K562 (cell line): ENCODE measurements at places on chromosomes 1 and 21.

- no peak for DNase-seq
These were observed 5.6 kb downstream of the AIRE start for GRCh38 chr21:44291078-44291935.

GRCh38 chr1:1032424-1032823, 12.5 kb downstream of the AGRN start:
- no peak for DNase-seq

GRCh38 chr21:29939104-29939923, 482 bp downstream of the GRIK1 start:
- no peak for DNase-seq

- DNase-seq = no peak
These were observed 16.3 kb upstream of the NUF2 start for GRCh38 chr1:163305441-163305840.

- DNase-seq = no peak
These were observed 1109.8 kb upstream of the B3GALT2 start for GRCh38 chr1:194296201-194296600.

GRCh38 chr21:28827422-28827821, 165.3 kb downstream of the LTN1 start:
- no peak for DNase-seq

DNA sequence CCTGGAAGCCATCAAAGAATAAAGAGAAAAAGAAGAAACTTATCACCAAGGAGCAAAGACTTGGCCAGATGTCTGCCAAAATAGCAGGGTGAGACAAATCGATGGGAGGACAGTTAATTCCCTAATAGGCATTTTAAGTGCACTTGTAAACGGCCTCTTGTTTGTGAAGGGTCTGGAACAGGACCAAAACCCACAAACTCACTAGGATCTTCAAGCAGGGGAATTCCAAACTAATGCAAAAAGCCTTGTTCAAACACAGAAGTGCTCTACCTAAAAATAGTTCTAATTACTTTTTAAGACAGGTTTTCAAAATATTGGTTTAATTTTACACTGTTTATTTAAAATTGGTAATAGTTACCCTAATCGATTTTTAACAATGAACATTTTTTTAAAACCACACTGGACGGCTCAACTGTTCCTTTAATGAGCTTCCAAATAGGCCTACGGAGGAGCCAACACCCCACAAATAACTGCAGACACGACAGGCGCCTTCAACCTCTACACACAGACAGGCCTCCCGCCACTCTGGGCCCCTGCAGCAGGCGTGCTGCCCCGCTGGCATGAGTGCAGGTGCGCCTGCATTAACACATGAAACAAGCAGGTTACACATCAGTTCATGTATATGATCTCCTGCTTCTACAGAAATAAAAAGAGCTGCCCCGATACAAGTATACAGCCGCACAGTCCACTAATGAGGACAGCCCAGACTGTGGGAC, 15.8 kb downstream of the UBE2G2 start:
- no peak for DNase-seq

GRCh38 chr21:45993210-45994085, 11.9 kb downstream of the COL6A1 start:
- no peak for DNase-seq

- no peak for DNase-seq
These were observed 3.8 kb upstream of the ATXN7L2 start for GRCh38 chr1:109479901-109480300.

DNA sequence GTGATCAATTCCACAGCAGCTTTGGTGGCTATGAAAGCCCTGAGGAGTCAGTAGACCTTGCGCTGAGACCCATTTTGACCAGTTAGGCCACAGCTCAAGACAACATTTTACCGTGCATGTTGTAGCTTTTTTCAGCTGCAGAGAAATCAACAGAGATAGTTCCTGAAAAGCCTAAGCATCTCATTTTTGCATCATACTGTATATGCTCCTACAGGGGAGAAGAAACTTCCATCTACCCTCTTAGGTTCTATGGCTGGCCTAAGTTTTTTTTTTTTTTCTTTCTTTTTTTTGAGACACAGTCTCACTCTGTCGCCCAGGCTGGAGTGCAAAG, 24.8 kb upstream of the EYA3 start:
- DNase-seq = no peak

DNA sequence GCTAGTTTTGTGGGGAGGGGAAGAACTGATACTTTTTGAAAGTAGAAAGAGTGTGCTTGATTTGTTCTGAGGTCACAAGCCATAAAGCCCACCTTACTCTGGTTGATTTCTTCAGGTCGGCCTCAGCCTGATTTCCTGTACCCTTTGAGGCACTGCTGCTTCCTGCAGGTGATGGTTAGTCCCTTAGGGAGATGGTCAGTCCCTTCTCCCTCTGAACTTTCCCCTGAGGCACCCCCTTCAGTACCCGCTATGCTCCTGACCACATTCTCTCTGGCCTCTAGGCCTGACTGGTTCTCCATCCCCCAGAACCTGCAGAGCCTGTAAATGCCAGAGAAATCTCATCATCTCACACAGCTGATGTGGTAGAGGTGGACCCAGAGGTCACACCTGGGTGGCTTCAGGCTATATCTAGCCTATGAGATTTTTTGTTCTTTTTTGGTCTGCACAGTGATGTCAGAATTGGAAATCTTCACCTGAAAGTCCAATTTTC, 15.0 kb upstream of the ID3 start:
- DNase-seq = no peak

DNA sequence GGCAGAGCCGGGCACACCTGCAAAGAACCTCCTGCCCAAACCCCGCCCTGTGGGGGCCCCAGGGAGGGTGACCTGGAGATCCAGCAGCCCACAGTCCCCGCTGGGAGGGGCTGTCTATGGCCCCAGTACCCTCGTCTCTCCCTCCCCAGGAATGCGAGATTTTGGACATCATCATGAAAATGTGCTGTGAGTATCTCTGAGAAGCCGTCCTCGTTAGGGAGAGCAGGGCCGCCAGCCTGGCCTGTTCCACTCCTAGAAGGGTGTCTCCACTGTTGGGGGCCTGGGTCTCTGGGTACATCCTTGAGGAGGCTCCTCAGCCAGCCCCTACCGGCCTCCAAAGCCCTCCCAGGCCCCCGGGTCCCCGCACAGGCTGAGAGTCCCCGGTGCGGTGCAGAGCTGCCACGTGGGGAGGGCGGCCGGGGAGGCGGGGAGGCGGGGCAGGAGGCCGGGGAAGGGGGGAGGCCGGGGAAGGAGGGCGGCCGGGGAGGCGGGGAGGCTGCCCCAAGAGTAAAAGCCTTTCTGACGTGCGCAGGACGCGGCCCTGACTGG, 18.7 kb downstream of the COL6A1 start:
- DNase-seq = no peak

DNA sequence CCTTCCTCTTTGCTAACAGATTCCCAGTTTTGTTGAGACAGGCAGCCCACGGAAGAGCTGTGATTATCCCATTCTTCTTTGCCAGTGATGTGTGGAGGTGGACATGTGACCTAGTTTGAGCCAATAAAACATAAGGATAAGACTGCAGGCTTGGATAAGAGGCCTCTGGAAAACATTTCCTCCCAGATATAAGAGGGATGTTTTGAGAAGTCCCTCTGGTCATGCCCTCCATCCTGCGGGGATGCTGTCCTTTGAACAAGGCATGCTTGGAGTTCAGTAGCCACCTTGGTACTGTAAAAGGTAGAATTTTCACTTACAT, 155.7 kb downstream of the TM2D1 start:
- no peak for DNase-seq

DNA sequence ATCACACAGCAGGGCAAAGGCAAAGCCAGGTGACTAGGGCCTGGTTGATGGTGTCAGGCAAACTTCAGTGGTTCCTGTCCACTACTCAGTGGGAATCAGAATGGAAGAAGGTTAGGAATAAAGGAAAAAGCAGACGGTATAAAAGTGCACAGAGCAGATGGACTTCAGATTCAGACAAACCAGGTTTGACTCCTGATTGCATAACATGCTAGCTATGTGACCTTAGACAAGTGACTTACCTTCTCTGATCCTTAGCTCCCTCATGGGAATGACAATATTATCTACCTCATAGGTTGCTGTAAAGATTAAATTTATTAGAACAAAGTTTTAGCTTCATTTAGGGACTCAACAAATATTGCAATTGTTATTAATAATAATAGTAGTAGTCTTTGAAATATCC, 4.9 kb downstream of the PAQR7 start:
- DNase-seq = no peak

DNA sequence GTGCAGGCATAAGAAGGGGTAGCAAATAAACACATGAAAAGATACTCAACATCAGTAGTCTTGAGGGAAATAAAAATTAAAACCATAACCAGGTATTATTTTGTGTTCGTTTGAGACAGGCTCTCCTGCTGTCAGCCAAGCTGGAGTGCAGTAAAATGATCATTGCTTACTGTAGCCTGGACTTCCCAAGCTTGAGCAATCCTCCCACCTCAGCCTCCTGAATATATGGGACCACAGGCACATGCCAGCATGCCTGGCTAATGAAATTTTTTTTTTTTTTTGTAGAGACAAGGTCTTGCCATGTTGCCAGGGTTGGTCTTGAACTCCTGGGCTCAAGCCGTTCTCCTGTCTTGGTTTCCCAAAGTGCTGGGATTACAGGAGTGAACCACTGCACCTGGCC, 108.0 kb downstream of the DNM3 start:
- no peak for DNase-seq

- no peak for DNase-seq
These were observed 41.5 kb upstream of the LRRC8D start for GRCh38 chr1:89779151-89779940.

DNA sequence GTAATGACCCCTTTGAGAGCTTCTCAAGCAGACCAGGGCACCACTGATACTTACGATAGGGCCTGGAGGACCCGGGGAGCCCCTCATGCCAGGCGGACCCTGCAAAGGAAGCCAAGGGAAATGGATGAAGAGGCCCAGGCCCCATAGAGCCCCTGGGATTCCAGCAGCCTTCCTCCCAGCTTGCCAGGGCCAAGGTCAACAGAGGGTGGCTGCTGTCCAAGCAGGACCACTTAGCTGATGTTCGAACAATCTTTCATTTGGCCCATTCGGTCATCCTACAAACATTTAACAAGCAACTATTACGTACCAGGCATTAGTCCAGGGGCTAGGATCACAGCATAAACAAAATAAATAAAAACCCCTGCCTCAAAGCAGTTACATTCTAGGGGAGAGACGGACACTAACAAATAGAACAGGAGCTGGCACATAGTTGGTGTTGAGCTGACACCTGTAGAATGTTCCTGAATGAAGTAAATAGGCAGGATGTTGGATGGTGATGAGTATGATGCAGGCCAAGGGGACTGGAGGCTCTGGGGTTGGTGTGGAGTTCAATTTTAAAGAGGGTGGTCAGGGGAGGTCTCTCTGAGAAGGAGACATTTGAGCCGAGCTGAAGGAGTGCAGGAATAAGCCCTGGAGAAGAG, 27.0 kb upstream of the PEF1 start:
- no peak for DNase-seq

DNA sequence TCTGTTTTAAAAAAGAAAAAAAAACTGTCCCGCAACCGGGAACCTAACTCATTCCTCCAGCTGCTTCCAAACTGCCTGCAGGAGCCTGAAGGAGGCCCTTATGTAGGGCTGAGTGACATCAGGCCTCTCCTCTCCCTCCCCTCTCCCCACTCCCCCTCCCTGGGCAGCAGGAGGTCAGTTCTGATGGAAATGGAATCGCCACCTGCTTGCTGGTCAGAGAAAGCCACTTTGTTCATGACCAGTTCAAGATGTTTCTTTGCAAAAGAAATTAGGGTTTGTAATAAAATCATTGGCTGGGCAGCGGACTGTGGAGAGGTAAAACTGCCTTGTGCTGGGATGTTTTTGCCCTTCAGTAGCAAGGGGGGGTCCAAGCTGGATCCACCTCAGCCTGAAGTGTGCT, at the start of gene MAP1LC3C:
Gene MAP1LC3C (minus strand): TSS at position 73 of the 400 bp plus-strand sequence. CDS start 90 bp downstream, outside the sequence.
- no peak for DNase-seq

DNA sequence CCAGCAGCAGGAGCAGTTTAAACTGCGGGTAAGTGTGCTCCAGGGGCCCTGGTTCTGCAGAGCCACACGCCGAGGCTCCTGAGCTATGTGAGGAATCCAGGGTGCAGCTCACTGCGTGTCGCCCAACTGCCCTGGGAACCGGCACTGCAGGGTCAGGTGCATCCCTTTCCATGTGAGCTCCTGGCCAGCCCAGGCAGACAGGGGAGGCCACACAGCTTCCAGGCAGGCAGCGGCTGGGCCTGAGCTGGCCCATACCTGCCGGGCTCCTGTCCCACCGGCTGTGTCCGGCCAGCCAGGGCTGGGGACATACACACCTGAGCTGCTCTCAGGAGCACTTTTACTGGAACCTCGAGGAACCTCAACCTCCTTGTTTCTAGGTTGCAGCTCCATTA, 18.6 kb upstream of the COL18A1 start:
- no peak for DNase-seq

DNA sequence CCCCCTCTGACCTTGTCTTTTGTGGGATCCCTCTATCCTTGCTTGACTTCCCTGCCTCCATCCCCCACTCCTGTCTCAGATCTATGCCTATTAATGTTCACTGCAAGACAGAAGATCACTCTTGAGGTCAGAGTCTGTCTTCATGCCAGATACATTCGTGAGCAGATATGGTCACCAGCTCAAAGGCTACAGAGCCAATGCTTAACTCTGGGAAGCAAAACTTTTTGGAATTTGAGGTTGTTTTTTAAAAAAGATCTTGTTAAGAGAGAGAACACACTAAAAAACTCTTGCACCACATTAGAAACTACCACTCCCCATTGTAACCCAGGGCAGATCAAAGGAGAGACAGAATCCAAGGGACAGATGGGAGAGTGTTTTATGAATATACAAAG, 17.1 kb upstream of the A3GALT2 start:
- DNase-seq = no peak

- no peak for DNase-seq
These were observed 206.7 kb upstream of the C1orf174 start for GRCh38 chr1:4106731-4107130.

DNA sequence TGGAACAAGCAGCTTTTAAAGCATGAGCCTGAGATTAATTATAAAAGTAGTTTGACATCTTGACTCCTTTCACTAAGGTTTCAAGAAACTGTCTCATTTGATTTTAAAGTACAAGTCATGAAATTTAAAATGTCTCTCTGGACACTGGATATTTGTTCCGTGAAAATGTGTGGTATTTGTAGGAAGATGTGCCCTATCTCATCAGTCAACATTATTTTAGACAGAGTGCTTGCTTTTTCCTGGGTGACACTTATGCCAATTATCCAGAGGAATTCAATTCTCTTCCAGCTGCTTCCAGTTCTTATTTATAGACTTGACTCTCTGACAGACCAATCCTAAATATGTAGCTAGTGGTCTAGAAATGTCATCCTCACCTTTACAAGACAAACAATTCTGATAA, 300.4 kb downstream of the PLA2G4A start:
- no peak for DNase-seq

GRCh38 chr1:1917995-1918900, 831 bp downstream of the TMEM52 start:
- DNase-seq = peak; percentile 35

GRCh38 chr1:23567996-23568607, 8.8 kb upstream of the ID3 start:
- peak; percentile 80 for DNase-seq

- peak; percentile 52 for DNase-seq
These were observed 155.8 kb upstream of the KAZN start for GRCh38 chr1:14442669-14443068.

GRCh38 chr1:19439464-19440171, 45.7 kb downstream of the CAPZB start:
- peak; percentile 62 for DNase-seq

GRCh38 chr1:75980972-75981897, 49.0 kb upstream of the ASB17 start:
- DNase-seq = no peak

- DNase-seq = no peak
These were observed 33.9 kb upstream of the GPR25 start for GRCh38 chr1:200838676-200839445.
